Activated T-helper 1 cell treated with Interleukin-2 at 50 U/mL for 16 hours (primary cell): ENCODE measurements at places on chromosomes 1 and 21.

DNA sequence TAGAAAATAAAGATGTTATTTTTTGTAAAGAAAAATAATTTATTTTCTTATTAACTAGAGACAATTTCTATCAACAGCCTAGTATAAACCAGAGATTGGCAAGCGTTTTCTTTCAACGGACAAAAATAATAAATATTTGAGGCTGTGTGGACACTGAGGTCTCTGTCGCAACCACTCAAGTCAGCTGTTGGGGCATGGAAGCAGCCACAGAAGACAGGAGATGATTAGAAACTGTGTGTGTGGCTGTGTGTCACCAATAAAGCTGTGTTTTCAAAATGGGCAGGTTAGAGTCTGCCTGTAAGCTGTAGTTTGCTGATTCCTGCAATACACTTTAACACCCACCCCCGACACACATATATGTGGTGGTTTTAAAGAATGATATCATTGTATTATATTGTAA, 200.6 kb upstream of the HMCN1 start:
- no peak for DNase-seq

DNA sequence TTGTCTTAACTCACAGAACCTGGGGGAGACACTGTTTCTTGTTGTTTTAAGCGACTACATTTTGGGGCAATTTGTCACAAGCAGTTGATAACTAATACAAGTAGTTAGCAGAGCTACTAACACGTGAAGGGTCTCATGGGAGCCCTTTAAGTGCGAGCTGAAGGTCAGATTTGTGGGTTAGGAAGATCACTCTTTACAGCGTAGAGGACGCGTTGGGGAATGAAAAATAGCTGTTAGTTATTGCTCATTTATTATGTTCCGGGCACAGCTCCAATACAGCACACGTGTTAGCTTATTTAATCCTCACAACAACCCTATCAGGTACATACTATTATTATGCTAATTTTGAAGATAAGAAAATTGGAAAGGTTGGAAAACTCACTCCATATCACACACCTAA, 95.9 kb downstream of the ACTL8 start:
- DNase-seq = no peak

DNA sequence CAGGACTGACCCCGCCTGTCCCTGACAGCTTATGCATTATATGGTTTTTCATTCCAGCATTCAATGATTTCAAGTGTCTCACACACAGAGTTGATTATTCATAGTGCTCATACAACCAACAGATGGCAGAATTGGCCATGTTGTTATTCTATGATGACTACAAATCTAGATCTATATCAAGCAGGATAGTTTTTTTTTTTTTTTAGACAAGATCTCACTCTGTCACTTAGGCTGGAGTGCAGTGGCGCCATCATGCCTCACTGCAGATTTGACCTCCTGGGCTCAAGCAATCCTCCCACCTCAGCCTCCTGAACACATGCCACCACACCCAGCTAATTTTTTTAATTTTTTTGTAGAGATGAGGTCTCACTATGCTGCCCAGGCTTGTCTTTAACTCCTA, 40.1 kb upstream of the LRRC8D start:
- DNase-seq = no peak

DNA sequence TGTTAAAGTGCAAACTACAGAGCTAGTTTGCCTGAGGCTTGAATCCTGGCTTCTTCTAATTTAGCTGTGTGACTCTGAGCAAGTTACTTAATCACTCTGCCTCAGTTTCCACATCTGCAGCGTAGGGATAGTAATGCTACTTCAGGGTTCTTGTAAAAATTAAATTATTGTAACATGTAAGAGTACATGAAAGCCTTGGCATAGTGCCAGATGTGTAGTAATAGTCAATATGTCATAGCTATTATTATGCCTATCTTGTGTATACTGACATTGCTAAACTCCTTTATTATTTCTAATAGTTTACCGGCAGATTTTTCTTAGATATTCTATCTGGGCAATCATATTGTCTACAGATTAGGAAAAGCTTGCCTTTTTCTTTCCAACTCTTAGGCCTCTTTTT, 6.8 kb upstream of the TADA1 start:
- DNase-seq = no peak

GRCh38 chr1:80582980-80583379, 1217.8 kb upstream of the ADGRL2 start:
- DNase-seq = no peak
